ENCODE measurements at places on chromosomes 4 and X.

- no peak for DNase-seq
Measured at GRCh38 chr4:86991994-86992393, 57.2 kb downstream of the AFF1 start.

- DNase-seq, result peak; percentile 8
Measured at GRCh38 chr4:52098618-52099017, 47.5 kb downstream of the SPATA18 start.

GRCh38 chr4:177052211-177052934 is 257.3 kb upstream of the NEIL3 start:
- no peak for DNase-seq

DNA sequence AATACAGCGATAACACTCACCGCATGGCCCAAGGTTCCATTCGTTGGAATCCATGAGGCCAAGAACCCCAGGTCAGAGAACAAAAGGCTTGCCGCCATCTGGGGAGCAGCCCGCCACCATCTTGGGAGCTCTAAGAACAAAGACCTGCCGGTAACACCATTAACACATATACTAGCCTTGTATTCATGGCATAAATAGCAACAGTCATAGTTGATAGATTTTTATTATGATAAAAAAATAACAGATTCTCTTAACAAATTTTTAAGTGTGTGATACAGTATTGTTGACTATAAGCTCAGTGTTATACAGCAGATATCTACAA is 309.4 kb downstream of the GLUD2 start:
- DNase-seq, result no peak

DNA sequence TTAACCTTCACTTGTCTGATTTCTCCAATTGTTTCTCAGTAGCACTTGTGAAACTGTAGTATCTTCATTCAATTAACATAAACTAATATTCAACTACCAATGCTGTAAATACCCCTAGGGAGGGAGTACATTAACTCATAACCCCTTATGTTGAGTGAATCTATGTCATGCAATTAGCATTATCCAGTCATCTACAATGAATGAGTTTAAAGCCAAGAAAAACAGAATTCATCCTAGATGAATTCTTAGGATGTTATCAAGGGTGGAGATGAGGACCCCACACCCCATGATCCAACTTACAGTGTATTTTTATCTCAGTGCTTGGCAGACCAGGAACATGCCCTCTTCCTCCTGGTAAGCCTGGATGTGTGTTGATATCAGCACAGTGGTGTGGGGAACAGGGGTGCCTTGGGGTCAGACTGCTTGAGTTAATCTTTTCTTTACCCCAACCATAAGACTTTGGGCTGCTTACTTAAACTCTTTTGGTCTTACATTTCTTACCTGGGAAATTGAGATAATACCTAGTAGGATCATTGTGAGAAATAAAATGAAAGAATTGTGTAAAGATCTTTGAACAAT is 62.1 kb upstream of the SCOC start:
- no peak for DNase-seq

Data from NB4 (cell line).